Retinal pigment epithelial cell (primary cell): ENCODE measurements at places on chromosomes 3 and 15.

- peak; percentile 74 for DNase-seq
Observed at GRCh38 chr3:4421121-4421520, 45.9 kb downstream of the SUMF1 start.

DNA sequence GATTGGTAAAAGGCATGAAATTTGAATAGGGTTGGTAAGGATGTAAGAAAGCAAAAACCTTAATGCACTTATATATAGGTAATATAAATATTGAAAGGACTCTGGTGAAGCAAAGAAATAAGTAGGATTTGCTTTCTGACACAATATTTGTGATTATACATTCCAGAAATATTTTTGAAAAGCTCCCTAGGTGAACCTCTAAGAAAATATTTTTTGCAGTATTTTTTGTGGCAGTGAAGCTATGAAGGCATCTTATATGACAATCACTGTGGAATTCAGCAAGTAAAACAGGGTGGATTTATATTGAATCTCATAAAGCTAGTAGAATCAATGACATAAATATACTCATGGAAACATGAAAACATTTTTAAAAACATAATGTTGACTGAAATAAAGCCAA lies 119.6 kb upstream of the EPHA3 start:
- DNase-seq = no peak

GRCh38 chr15:68124700-68125099 lies 70.6 kb downstream of the PIAS1 start:
- DNase-seq = no peak

DNA sequence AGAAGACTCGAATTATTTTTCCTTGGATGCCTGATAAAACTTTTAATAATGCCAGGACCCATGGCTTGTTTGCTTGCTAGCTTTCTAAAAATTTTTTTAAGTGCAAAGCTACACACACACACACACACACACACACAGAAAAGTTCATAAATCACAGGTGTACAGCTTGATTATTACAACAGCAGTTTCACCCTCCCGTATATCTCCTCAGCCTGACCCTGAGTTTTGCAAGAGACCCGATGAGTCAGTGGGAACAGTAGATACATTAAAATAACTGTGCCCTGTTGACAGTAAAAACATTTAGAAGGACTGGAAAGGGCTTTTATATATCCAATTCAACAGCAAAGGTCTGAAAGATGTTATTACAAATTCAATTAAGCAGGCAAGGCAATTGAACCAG lies 46.7 kb downstream of the EMC4 start:
- peak; percentile 5 for DNase-seq

DNA sequence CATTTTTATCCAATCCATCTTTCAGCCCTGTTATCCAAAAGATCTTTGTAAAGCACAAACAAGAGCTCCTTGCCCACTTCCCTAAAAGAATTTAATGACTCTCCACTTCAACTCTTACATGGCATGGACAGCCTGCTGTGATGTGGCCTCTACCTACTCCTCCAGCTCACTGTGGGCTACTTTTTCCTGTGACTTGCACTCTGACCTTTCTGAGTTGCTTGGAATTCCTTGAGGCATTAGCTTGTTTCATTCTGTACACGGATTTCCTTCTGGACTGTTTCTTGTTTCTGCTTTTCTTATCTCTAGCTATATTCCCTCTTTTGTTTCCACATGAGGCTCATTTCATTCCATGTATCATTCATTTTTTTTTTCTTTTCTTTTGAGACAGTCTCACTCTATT lies 15.2 kb downstream of the QTRT2 start:
- peak; percentile 15 for DNase-seq

GRCh38 chr3:170277833-170278580 lies 55.8 kb downstream of the PRKCI start:
- DNase-seq = no peak

- no peak for DNase-seq
Observed at GRCh38 chr3:162973428-162973917, 1476.9 kb downstream of the OTOL1 start.

GRCh38 chr3:101946906-101947305 lies 97.6 kb downstream of the NFKBIZ start:
- DNase-seq = no peak

- DNase-seq = no peak
Observed at GRCh38 chr15:35783203-35783602, 237.2 kb upstream of the DPH6 start.

DNA sequence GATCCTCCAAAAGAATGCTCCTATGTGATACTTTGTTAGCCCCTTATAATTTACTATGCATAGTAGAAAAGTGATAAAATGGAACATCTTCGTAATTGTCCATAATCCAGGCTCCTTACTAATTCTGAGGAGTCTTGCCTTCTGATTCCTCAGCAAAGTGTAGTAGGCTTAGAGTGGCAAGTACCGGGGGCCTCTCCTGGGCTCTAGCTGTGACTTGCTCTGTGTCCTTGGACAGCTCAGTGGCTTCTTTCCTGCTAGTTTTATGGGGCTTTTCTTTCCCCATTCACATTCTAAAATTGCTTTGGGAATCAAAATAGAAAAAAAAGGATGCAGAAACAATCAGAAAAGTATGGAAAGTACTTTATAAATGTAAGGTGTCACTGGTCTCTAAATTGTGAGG lies 211.0 kb downstream of the RORA start:
- no peak for DNase-seq
